ENCODE measurements at places on chromosomes 7 and 10. TPM values are rescaled to one million over a fixed set of nuclear protein-coding genes. Genes with fewer than 3 reads are reported as not detected.

Gene CACUL1
- 27.6 TPM for total RNA-seq

Gene MMP21
- total RNA-seq: not detected

Gene HOXA13
- total RNA-seq: not detected

Gene DLG5
- total RNA-seq: 5.2 TPM

Gene CYP3A4
- not detected for total RNA-seq

Gene DIP2C
- total RNA-seq: 1.9 TPM

Gene C10orf95
- total RNA-seq: 0.33 TPM

Gene VAX1
- total RNA-seq: not detected

Gene COL13A1
- not detected for total RNA-seq

Gene PNLIP
- not detected for total RNA-seq

Gene MRLN
- total RNA-seq: 0.82 TPM

Gene DNAJC1
- total RNA-seq: 22.4 TPM

Gene DUS4L
- 12.9 TPM for total RNA-seq

Gene OR2A12
- not detected for total RNA-seq

Gene GARIN1A
- total RNA-seq: 0.37 TPM

Gene DNAJC12
- total RNA-seq: 23.8 TPM
